Stimulated activated CD4-positive, alpha-beta T cell treated with anti-CD3 and anti-CD28 coated beads, TNF-alpha, amount 100 ng/mL, for 1 hour (primary cell): ENCODE measurements at places on chromosomes 6 and 20.

DNA sequence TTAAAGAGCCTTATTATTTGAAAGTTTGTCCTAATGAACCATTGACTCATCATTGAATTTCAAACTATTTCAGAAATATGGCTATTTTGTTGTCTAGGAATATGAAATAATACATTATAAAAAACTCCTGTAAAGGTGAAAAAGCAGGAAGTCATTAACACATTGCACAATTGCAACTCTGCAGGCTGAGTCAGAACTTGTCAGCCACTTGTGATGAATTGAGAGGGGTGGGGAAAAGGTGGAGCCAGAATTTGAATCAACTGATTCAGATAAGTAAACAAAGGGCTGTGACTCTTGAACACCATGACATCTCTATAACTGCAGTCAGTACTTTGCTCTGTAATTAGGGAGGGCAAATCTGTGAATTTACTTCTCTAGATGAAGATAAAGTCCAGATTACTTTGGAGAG lies 6.0 kb downstream of the C6orf141 start:
- no peak for DNase-seq

DNA sequence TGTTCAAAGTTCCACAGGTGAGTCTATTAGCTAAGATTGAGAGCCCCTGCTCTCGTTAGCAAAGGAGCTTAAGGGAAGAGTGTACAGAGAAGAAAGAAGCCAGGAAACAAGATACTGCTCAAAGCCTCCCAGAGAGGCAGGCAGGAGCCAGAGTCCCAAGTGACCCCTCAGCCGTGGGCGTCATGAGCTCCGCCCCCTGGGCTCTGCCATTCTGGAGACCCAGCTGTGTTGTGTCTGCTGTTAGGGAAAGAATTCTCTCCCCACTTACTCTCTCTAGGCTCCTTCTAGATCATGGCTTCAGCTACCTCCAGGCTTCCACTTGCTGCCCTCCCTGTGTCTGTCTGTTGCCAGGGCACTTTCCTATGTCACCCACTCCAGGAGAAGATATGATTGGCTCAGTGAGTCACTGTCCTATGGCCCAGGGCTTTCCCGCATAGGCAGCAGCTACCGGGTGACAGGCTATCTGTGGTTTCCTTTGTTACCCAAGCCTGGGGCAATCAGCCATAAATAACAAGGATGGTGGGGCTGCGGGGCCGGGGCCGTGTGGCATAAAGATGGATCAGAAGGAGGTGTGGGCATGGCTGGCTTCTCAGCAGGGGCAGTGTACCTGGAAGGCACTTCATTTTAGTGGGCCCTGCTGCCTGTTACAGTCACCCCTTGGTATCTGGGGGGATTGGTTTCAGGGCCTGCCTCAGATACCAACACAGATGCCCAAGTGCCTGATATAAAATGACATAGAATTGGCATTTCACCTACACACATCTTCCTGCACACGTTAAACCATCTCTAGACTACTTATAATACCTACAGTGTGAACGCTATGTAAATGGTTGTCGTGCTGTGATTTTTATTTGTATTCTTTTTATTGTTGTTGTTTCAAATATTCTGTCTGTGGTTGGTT lies 118.9 kb downstream of the ARMC2 start:
- no peak for DNase-seq

DNA sequence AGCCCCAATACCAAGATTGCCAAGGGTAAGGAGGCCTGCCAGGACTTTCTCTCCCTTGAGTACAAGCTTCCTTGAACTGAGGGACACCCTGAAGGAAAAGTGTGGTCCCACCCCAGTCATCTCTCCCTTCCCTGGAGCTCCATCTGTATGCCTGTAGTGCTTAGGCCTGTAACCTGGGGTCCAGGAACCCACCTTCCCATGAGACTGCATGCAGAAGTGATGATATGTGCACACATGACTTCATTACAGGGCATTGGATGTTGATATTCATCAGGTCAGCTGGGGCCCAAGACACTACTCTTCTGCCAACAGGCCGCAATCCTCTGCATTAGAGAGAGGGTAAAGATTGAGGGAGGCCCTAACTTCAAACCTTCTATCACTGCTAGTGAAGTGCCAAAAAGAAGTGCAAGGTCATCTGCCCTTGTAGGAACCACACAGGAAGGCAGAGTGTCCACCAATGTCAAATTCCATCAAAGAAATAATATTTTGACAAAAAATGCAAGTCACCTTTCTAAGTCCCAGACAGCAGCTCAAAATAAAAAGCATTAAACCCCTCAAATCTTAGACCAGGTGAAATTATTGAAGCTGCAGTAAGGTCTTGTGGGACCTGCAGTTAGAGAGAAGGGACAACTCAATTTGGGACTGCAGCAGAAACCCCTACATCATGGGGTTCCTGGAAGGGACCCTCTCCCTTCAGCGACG lies 5.1 kb downstream of the HLA-F start:
- no peak for DNase-seq

- no peak for DNase-seq
Observed at GRCh38 chr6:6851059-6851948, 256.5 kb upstream of the RREB1 start.

- DNase-seq = no peak
Observed at GRCh38 chr6:146634022-146634421, 35.2 kb downstream of the ADGB start.

DNA sequence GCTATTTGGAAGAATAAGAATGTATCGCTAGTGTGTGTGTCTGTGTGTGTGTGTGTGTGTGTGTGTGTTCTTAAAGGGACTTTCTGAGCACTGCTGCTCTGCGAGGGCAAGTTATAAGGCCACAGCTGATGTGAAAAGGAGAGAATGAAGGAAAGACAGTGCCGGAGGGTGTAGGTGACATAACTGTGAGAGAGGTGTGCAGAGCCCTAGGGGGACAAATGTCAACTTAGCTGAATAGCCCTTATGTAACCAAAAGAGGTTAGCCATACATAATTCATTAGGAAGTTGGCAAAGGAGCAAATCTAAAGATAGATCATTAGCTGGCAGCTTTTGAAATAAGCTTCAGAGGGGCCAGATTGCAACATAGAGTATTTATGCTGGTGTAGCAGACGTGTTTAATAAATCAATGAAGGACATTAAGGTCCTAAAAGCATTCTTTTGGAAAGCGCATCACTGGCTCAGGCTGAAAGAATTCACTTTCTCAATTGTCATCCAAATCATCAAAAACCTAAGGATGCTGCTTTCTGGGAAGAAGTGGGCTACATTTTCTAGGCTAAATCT lies 81.0 kb downstream of the NDUFAF5 start:
- DNase-seq = no peak

- no peak for DNase-seq
Observed at GRCh38 chr20:33709398-33709797, 10.7 kb downstream of the PXMP4 start.

DNA sequence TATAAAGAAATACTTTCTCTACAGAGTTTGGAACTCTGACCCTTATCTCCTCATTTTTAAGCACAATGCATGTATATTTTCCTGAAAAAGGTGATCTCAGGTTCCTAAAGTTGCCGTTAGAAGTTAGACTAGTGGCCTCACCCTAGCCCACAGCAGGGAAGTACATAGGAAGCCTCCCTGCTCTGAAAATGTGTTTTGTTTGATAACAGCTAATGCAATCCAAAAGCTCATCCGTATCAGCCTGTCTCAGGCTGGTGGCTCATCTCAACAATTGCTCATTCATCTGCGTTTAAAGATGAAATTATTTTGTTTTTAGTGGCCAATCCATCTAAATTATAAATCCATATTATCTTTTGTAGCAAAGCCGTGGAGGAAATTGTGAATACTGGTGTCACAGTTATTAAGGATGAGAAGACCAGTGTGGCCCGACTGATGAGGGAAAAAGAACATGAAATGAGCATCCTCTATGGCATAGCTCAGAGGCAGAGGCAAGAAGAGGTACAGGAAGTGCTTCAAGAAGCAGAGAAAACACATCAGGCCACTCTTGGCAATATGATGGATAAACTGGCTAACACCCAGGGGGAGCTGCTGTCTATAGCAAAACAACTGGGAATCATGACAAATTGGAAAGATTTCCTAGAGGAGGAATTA lies 20.1 kb downstream of the C6orf163 start:
- DNase-seq = no peak

GRCh38 chr20:23419995-23420901 lies 1.0 kb downstream of the NAPB start:
- no peak for DNase-seq

DNA sequence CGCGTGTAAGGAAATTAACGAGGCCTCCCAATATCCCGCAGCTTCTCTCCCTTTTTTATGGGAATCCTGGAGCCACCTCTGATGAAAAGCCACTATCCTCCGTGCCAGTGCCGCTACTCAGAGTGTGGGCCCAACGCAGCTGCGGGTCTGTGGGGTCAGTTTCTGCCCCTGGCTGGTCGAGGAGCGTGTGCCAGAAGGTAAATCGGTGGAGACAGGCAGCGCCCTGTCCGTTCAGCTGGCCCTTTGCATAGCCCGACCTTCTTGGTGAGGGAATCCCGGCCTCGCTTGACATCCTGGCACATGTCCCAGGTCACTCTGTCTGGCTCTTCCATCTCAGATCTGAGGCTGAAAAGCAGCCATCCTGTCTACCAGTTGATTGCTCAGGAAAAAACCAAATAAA lies 4.6 kb downstream of the THBS2 start:
- DNase-seq = no peak

DNA sequence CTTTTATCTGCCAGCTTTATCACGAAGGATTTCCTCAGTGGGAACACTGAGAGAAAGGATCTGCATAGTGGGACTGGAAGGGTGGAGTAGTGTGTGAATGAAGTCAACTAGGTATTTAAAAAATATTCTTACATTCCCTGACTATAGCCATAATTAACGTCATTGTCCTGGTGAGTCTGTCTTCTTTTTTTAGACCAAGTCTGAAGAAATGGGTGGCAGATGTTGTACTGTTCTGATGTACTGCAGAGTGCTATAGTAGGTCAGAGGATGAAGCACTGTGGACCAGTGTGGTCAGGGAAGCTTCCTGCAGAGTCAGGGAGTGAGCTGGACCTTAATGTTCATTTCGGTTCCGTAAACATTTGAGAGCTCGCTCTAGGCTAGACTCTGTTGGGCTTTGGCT lies 11.9 kb downstream of the TULP4 start:
- no peak for DNase-seq

DNA sequence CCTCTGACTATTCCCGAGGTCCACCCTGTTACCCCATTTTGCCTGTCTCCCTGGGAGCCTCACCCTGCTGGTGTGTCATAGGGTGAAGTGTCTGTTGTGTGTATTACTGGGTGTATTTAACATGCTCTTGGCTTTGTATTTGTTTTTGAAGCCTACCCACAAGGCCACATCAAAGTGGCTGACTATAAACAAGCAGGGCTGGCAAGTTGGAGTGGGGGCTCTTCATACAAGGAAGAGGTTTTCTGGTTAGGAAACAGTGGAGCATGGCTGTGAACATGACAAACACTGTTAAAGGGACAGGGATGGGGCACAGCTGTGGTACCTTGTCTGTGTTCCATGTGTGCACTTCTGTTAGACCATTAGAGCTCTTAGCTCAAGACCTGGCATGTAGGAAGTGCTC lies 26.3 kb downstream of the HECA start:
- peak; percentile 42 for DNase-seq

DNA sequence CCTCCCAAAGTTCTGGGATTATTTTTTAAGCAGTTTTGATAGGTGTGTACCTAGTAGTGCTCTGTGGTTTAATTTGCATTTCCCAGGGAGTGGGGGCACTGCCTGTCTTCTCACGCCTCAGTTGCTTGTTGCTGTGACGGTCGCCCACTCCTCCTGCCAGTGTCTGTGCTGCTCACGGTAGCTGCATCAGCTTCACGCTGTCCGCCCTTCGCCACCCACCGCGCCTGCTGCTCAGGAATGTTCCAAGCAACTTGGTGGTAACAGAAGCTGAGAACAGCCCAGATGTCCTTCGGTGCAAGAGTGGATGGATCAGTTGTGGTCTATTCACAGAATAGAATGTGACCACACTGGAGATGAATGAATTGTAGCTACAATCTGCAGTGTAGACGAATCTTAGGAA lies 22.9 kb downstream of the DNAJC5 start:
- DNase-seq = no peak

DNA sequence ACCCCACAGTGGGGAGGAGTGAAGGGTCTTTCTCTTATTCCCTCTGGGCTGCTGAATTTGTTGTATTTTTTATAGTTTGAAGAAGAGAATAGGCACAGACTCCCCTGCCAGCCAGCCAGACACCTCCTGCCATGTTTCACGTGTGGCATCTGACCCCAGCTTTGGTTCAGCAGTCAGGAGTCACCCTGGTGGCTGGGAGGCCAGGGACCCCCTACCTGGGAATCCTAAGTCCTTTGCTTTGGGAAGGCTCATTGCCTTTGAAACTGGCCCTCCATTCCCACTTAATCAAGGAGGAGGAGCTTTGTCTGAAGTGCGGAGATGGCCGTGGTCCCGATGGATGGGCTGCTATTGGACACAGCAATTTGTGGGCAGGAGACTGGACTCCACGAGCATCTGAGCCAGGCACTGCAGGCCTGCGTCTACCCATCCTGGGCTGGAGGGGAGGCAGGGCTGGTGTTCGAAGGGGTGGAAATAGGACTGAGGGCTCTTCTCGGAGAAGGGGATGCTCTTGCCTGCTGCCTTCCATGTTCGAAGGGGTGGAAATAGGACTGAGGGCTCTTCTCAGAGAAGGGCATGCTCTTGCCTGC lies 196.1 kb downstream of the DLL1 start:
- DNase-seq = no peak

- DNase-seq = no peak
Observed at GRCh38 chr6:21163110-21163837, 430.3 kb upstream of the SOX4 start.

GRCh38 chr6:39425346-39426072 lies 103.0 kb upstream of the KCNK16 start:
- no peak for DNase-seq

GRCh38 chr6:129894921-129895320 lies 33.8 kb upstream of the TMEM244 start:
- no peak for DNase-seq

GRCh38 chr20:55365745-55366144 lies 639.6 kb downstream of the CBLN4 start:
- no peak for DNase-seq

DNA sequence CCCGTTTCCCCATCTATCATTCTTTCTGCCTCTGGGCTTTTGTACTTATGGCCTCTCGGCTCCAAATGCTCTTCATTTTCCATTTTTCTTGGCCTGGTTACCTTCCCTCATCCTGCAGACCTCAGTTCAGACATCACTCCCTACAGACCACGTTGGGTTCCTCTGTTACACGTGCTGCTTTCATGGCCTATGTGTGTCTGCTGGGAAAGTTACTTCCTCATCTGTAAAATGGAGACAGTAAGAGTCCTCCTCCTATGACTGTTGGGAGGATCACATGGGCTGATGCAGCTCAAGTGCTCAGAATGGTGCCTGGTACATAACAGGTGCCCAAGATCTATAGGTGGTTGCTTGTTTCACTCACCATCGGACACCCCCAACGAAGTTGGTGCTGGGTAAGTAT lies 13.5 kb downstream of the KCNK17 start:
- no peak for DNase-seq
